Coronary artery (tissue), 2 donors: ENCODE measurements at places on chromosomes 5 and 9.

DNA sequence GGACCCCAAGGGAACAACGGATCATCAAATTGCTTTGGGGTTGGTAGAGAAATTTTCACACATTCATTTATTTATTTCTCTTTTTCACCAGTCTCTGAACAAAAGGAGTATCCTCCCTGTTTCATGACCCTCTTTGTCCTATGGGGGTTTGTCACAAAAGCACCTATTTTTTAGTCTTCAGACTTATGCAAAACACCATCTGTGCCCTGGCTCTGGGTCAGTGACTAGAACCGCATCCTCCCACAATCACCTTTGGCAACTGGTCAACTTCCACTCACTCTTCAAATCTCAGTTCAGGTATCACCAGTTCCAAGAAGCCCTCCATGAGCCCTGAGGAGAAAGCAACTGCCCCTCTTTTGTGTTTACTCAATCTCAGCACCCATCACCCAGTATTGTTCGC, 395.7 kb downstream of the CDK5RAP2 start:
- no peak for DNase-seq

- DNase-seq: no peak
Measured at GRCh38 chr5:157212307-157212706, 31.7 kb downstream of the ITK start.

DNA sequence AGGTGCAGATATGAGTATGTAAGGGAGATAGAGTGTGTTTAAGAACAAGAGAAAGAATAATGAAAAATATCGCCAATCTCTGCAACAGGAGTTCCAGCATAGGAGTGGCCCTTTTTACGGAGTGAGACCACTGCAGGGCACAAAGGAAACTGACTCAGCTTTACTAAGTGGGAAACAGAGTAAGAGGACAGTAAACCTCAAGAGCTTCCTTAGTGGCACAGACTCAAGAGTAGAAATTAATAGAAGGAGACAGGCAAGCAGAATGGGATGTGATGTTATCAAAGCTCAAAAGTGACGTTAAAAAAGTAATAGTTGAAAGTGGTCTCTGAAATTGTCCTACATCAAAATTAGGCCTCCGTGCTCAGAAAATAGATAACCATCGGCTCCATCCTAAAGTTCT, 2.1 kb upstream of the SH3RF2 start:
- no peak for DNase-seq

DNA sequence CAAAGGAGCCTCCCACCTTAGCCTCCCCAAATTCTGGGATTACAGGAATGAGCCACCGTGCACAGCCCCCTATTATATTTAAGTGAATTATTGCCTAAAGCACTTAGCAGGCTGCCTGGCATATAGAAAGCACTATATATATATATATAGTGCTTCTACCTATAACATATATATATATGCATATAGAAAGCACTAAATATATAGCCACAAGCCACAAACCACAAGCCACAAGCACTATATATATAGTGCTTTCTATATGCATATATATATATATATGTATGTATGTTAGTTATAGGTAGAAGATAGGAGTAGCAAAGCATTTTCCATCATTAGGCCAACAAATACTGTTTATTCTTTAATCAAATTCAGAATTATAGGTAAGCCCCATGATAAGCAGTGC, 185.8 kb downstream of the CWC27 start:
- DNase-seq: no peak

DNA sequence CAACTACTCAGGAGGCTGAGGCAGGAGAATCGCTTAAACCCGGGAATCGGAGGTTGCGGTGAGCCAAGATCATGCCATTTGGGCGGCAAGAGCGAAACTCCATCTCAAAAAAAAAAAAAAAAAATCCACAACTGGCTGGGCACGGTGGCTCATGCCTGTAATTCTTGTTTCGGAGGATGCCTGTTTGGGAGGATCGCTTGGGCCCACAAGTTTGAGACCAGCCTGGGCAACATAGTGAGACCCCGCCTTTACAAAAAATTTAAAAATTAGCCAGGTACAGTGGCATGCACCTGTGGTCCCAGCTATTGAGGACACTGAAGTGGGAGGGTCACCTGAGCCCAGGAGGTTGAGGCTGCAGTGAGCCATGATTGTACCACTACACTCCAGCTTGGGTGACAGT, 1.9 kb upstream of the EIF4EBP3 start:
- DNase-seq: no peak

DNA sequence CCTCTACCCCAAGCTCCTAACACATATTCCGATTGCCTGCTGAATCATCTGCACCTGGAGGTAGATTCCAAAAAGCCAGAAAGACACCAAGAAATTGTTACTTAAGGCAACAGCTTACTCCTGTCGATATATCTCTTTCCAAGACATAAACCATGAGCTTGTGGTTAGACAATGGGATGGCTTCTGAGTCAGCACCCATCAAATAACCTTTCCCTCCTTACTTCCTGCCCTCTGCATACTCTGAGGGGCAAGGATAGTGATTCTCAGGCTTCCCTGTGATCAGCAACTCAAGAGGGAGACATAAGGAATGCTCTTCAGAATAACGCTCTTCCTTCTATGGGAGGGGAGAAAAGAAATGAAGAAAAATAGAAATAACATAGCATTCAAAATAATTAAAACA, 70.9 kb downstream of the TMEM215 start:
- DNase-seq: no peak

GRCh38 chr9:129145316-129145715, 32.7 kb downstream of the IER5L start:
- peak; percentile 72 for DNase-seq

DNA sequence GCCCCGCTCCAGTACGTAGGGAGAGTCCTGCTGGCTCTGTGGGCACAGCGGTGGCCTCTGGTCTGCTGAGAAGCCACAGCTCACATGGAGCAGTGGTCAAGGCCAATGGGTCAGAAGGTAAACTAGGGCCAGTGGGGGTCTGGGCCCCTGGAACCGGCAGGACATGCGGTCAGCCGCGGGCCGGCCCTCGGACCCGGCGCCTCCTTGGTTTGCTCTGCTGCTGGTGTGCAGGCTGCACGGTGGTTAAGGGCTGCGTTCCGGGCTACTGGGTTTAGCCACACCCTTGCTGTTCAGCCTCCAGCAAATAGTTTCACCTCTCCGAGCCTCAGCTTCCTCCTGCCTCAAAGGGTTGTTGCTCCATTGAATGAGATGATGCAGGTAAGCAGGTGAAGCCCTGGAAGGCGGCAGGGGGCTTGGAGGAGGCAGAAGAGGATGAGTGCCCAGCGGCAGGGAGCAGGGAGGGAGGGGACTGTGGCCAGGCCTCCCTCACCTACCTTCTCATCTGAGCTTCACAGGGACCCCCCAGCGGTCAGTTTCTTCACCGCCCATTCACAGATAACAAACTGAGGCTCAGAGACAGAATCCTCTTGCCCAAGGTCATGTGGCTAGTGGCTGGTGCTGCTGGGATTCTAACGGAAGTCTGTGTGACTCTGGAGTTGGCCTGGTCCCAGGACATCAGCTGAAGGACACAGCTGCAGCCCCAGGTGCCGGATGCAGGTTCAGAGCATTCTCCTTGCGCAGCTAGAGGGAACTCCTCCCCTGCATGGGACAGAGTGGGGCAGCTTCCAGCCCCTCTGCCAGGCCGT, 3.7 kb upstream of the COL5A1 start:
- DNase-seq: no peak

DNA sequence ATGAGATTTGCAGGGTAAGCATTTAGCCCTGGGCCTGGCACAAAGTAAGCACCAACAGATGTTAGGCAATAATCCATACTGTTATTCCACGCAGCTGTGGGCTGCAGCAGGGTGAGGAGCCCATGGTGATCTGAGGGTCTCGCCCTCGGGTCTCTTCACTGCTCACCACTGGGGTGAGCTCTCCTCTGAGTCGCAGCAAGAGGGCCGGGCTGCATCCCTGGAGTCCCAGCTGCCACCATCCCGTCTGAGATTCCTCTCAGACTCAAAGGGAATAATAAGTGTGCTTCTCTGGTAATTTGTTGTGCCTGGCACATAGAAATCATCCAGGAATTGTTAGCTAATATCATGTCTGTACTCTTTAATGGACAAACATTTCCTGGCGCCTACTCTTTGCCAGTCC, 6.9 kb downstream of the NKX2-5 start:
- no peak for DNase-seq

DNA sequence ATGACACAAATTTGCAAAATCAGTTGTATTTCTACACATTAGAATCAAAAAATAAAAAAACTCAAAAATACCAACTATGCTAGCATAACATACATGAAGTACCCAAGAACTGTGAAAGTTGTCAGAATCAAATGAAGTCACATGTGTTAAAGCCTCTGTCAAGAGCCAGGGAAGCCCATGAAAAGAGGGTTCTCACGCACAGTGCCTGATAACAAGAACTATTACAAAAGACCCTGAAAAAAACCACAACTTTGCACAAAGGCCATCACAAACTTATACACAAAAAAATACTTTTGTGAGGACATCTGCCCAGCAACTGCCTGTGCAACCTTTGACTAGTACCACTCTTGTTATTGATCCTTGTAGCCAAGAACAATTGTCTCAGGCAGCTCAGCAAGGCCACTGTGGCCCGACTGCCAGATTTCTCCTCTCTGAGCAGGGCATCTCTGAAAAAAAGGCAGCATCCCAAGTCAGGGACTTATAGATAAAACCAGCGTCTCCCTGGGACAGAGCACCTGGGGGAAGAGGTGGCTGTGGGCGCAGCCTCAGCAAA, 28.9 kb upstream of the HNRNPA0 start:
- no peak for DNase-seq

GRCh38 chr5:79686799-79687198, 2.8 kb upstream of the CMYA5 start:
- no peak for DNase-seq

- DNase-seq: no peak
Measured at GRCh38 chr5:107291866-107292265, 378.9 kb downstream of the EFNA5 start.

DNA sequence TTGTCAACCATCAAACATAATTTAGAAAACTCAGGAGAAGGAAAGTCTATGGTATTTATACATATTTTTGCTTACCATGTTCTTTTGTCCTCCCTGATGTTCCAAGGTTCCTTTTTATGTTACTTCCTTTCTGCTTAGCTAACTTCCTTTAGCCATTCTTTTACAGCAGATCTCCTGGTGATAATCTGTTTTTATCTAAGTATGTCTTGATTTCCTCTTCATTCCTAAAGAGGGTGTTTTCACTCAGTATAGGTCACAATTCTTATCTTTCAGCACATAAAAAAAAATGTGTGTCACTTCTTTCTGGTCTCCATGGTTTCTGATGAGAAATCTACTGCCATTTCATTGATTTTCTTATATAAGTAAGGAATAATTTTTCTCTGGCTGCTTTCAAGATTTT, 384.4 kb upstream of the PDE4D start:
- no peak for DNase-seq

DNA sequence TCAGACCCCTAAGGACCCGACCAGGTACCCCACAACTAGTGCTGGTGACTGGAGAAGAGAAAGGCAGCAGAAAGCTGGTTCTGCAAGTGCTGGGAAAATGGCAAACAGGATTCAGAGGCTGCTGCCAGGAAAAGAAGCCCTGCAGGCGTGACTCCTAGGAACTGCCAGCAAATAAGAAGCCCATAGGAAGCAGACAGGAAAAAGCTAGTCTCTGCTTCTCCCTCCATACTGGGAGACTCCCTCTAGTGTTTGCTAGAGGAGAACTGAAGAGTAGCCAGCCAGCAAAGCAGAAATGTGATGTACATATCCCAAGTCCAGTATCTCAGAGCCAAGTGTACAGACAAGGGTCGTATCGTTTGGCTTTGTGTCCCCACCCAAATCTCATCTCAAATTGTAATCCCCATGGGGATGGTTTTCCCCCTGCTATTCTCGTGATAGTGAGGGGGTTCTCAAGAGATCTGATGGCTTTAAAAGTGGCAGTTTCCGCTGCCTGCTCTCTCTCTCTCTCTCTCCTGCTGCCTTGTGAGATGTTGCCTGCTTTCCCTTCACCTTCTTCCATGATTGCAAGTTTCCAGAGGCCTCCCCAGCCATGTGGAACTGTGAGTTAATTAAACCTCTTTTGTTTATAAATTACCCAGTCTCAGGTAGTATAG, 38.1 kb upstream of the TUSC1 start:
- no peak for DNase-seq

DNA sequence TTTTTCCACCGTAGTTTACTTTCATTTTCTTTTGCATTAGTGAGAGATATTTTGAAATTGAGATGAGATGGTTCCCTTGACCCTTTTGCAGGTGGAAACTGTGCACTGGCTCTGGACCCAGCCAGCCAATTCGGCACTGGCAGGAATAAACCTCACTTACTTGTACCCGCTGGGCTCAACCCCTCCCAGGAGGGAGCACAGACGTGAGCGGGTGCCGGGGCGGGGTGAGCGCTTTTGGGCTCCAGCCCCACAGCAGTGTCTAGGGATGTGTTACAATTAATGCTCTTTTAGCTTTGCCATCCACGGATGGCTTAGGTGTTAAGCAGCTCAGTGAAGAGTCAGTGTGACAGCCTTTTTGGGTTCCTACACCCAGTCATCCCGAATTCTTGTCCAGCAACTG, 766.1 kb upstream of the CHD1 start:
- DNase-seq: no peak

- no peak for DNase-seq
Measured at GRCh38 chr9:116174347-116174746, 20.8 kb downstream of the PAPPA start.

DNA sequence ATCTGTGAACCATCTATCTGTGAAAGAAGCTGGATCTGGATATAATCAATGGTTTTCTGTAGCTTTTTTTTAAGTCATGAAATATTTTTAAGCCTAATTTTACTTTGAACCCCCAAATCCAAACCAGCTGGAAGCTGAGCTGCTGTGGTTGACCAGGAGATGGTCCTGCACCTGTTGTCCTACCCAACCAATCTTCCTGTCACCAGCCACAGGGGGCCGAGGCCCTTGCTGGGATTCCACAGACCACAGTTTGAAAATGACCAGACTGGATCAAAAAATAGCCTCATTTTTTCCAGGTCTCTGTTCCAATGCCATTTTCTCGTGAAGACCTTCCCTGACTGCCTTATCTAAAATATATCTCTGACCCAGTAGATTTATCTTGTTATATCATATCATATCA, 200.6 kb downstream of the SGCD start:
- no peak for DNase-seq

GRCh38 chr9:6428940-6429889, 16.2 kb downstream of the UHRF2 start:
- DNase-seq: no peak

DNA sequence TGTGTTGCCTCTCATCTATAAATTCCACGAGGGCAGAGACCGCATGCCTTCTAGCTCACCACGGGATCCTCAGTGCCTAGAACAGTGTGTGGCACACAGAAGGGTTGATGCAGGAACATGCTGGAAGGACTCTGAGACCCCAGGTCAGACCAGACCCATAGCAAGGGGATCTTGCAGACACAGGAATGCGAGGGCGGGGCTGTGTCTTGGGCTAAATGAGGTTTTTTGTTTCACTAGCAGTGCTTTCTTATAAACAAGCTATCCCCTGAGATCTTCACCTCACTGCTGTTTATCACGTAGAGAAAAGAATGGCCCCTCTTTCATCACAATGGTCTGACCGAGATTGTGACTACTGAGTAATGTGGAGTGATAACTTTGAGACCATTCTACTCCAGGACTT, 122.4 kb downstream of the IRX2 start:
- DNase-seq: no peak

GRCh38 chr5:133781436-133782225, 169.3 kb upstream of the FSTL4 start:
- peak; percentile 58 for DNase-seq
